ENCODE measurements at places on chromosomes 6 and 20.

- DNase-seq, result no peak
These were observed 127.8 kb downstream of the TASP1 start for GRCh38 chr20:13510837-13511488.

GRCh38 chr6:35522660-35523658, 10.3 kb upstream of the TULP1 start:
- DNase-seq, result peak; percentile 87

DNA sequence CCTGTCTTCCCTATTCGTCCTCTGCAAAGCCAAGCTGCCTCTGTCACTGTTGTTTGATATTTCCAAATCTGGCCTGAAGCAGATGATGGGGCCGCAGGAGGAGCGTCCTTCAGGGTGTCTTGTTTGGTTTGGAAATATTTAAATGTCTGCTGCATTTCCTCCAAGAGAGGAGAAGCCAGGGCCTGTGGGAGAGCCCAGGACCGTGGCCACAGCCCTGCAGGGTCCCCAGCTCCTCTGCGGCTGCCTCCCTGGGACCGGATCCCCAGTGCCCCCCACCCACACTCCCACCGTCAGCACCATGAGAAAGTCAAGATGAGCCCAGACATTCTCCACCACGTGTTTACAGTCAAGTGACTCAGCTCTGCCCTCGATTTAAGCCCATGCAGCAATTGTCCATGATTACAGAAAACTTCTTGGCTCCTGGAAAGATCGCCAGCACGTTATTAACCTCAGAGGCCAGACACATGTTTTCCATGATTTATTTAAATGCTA, 18.2 kb downstream of the FOXF2 start:
- no peak for DNase-seq

- DNase-seq, result no peak
These were observed 43.4 kb upstream of the FABP7 start for GRCh38 chr6:122736163-122736562.

GRCh38 chr6:108941859-108942258, 93.6 kb downstream of the ARMC2 start:
- no peak for DNase-seq

DNA sequence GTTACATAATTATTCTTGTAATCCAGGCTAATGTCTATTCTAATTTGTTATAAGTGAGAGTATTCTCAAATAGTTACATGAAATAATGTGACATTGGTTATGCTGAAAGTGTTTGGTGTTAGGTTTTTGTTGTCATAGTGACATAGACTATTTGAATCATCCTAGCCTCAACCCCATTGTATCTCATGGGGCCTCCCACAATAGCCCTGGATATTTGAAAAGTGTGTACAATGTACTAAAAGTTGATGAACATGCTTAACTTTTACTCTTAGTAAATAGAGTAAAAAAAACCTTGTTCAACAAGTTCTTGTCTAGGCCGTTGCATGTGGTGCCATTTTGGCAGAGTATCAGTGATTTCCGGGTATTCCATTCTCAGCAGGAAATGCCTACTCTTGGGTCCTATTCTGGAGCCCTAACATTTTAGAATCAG, 83.0 kb downstream of the RTN4IP1 start:
- DNase-seq, result no peak

DNA sequence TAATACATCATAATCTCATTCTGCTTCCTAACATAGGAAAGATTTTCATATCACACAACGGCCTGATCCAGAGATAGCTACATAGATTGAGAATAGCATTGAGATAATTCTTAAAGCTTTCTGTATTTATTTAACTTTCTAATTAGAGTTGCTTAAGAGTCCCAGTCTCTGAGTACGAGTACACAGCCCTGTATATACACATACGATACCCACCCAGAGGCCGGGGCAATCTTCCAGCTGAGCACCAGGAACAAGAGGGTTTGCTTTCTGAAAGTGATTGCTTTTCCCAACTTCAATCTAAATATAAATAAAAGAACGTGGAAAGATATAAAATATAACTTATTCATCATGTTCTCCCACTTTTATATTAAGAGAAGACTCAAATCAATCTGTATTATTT, 313.8 kb downstream of the COL12A1 start:
- DNase-seq, result no peak

DNA sequence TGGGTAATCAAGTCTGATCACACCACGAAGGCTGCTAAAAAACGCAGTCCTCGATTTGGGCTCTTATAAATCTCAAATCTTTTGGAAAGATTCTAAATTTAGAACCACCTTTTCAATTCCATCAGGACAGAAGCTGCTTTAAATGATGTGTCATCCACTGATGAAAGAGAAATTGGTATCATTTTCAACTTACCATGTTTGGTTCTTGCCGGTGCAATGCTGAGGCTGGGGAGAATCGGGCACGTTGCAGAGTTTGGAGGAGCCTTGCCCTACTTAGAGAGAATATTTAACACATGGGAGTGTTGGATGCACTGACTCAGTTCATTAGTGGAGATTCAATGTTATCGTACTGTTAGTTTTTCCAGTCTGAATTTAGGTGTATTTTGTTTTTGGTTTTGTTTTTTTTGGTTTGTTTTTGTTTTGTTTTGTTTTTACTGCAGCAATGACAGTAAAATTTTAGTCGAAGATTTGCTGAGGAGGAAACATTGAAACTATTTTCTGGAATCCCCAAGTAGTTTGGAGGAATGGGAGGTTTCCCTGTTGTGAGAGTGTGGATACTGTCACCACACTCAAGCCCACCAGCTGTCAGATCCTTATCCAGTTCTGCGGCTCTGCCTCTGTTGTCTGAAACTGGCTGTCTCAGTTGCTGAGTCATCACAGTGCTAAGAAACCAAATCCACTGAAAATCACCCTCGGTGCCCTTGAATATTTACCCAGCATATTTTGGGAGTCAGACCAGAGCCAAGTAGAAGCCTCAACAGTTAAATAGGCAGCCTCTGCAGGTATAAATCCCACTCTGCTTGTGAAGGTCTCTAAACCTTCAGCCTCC, 497.0 kb downstream of the BTBD3 start:
- no peak for DNase-seq

DNA sequence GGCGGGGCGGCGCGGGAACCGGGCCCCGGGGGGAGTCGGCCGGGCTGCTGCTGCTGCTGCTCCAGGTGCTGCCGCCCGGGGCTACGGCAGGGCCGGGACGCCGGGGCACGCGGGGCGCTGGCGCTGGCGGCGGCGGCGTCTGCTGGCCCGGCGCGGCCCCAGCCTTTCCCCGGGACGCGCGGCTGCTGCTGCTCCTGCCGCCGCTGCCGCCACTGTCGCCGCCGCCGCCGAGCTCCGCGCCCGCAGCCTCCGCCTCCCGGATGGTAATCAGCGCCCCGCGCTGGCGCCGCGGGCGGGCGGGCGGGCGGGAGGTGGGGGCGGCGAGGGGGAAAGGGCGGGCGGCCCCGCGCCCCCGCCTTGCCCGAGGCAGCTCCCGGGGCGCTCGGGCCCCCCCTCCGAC, 306 bp downstream of the EBF4 start:
- peak; percentile 46 for DNase-seq

DNA sequence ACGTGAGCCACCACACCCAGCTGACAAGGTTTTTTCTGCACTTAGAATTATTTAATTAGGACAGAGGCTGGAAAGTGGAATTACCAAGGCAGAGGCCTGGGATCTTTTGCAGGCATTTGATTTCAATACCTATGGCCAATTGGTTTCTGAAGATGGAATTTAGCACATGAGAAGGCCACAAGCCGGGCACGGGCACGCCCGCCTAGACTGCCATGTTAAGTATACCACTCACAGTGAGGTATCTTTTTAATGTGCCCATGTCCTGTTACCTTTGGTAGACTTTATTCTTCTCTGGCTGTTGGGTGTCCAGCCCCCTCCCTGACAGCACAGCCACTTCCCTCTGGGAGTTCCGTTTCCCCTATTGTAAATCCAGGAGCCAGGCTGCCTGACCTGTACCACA, 18.0 kb upstream of the TAF8 start:
- DNase-seq, result no peak

DNA sequence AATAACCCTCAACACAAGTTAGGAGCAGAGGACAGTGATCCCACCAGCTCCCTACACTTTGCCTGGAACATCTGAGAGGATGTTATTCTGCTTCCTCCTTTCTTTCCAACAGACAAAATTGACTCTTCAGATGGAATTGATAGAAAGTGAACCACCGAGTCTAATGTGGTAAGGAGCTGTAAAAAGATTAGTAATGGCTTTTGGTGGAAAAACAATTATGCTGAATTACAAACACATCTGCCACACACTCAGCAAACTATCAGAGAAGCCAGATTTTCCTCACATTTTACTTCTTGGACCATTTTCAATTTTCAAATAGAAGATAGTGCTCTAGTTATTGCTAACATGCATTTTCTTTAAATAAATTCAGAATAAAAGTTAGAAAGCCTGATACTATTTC, 171.8 kb upstream of the COL21A1 start:
- no peak for DNase-seq

DNA sequence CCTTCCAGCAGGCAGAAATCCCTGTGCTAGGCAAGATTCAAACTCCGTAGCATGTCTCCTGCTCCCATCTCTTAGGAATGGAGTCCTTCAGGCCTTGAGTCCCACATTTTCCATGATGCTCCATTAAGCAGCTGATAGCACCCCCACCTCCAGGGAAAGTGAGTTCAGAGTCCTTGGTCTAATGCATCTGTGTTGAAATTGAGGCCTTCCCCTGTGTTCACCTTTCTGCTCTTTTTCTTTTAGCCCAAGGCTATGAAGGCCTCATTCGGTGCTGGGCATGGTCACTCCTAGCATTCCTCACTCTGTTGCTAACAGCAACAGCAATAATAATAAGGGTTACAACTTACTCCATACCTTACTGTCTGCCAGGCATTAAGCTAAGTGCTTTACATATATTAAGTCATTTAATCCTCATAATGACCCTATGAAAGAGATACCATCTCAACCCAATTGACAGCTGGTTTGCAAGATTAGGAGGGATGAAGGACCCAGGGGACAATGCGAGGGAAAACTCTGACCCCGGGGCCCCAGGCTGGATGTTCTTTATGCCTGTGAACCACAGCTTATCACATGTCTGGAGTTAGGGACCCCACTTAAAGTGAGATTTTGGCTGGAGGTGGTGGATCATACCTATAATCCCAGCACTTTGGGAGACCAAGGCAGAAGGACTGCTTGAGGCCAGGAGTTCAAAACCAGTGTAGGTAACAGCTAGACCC, 17.5 kb upstream of the PANK2 start:
- no peak for DNase-seq

DNA sequence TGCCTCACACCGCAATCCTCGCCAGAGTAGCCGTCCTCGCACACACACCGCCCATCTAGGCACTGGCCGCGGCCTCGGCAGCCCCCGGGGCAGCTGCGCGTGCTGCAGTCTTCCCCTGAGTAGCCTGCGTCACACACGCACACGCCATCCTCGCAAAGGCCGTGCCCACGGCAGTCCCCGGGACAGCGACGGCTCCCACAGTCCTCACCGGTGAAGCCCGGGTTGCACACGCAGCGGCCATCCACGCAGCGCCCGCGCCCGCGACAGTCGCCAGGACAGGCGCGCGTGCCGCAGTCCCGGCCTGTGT, 13.1 kb downstream of the TNXB start:
- no peak for DNase-seq

GRCh38 chr20:2519115-2519809, 10.5 kb upstream of the ZNF343 start:
- DNase-seq, result no peak

GRCh38 chr6:38057994-38058393, 238.5 kb downstream of the ZFAND3 start:
- DNase-seq, result no peak

GRCh38 chr20:2387580-2387979, 6.9 kb downstream of the TGM6 start:
- DNase-seq, result no peak

GRCh38 chr6:87829622-87830121, 127.6 kb upstream of the AKIRIN2 start:
- no peak for DNase-seq

DNA sequence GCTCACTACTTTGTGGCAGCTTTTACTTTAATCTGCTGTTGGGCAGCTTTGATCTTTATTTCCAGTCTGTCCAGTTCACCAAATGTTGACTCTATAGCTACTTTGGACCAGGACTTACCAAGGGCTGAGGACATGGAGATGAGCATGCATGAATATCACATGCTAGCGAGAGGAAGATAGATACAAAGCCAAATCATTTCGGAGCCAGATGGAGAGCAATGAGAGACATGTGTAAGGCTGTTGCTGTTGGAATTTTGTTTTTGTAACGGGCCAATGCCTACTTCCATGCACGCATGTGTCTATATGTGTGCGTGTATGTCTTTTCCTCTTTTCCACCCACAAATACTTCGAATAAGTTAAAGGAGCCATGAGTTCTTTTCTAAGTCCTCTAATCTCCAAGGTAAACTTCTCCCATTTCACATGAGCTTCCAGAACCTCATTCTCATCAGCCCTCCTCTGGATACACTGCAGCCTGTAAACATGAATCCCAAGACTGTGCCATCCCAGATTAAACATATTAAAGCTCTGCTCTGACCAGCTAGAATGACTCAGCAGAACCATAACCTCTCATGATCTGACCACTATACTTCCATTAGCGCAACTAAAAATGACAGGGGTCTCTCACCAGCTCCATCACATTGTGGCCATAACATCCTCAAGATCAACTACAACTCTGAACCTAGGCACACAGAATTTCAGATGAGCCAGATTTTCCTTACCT, 160.7 kb downstream of the LRFN2 start:
- no peak for DNase-seq

- no peak for DNase-seq
These were observed 117.6 kb downstream of the HIVEP2 start for GRCh38 chr6:142827369-142827768.

GRCh38 chr6:79307321-79308036, 73.0 kb upstream of the HMGN3 start:
- DNase-seq, result no peak

DNA sequence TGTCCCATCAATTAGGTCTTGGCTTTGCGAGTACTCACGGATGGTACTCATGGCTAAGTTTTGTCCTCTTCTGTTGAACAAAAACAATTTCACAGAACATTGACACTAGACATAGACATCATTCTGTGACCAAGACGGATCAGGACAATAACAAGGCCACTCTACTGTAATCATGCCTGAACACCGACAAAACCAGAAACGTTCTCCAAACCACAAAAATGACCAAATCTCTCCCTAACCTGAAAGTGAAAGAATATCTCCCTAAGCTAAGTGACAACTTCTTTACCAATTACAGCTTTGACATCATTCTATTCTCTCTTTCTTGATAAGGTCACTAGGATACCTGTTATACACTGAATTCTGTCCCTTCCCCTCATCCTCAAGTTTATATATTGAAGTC, 40.0 kb upstream of the SLC2A12 start:
- no peak for DNase-seq

- DNase-seq, result no peak
These were observed 21.4 kb downstream of the GSTA2 start for GRCh38 chr6:52741872-52742271.

DNA sequence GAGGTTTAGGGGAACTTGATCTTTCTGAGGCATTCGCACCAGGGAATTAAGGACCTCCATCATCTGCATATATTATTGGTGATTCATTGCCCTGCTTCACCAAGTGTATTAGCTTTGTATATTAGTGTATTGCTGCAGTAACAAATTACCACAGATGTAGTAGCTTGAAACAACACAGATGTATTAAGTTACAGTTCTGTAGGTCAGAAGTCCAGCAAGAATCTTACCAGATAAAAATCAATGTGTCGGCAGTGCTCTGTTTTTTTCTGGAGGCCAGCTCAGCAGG, 65.8 kb downstream of the HMGN3 start:
- DNase-seq, result no peak

Measured in GM10248 (cell line).